ENCODE measurements at places on chromosomes 1 and 21. TPM values are rescaled to one million over a fixed set of nuclear protein-coding genes. Genes with fewer than 3 reads are reported as not detected.
A peak's percentile ranks its signal among the peaks of the same experiment; 100 is the strongest.

Gene PTPN22
- 12.2 TPM for total RNA-seq

Gene C1orf185
- total RNA-seq = not detected

Gene KCTD3
- 26.9 TPM for total RNA-seq

DNA sequence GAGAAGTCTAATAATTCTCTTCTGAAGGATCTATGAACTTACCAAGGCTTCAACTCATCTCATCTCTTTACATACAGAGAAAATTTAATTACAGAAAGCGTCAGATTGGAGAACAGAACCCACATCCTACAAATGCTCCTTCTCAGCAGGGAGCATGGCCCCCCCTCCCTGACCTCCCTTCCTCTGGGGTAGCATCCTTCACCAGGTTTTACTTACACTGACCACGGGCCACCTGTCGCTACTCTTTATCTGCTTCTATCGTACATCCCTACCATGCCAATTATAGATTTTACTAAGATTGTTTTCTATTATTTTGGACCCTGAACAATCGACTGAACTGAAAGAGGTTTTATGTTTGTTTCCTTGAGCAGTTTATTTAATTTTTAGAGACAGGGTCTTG, 25.8 kb downstream of the RIPPLY3 start:
- H3K27me3 ChIP-seq = no peaks in the 10 kb centered on the region
- no peak for DNase-seq

DNA sequence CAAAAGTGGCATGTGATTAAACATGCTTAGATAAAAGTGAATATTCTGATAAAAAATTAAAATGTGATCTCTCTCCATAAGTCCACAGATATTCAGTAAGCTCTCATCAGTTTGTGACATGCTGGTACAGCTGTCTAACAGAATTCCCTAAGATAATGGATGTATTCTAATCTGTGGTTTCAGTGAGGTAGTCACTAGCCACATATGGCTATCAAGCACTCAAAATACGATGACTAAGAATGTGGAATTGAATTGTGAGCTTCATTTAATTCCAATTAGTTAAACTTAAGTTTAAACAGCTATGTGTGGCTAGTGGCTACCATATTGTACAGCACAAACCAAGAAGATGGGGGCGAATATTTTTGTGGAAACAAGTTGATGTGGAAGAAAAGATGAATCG, 4.1 kb upstream of the REG4 start:
- H3K36me3 ChIP-seq = no peaks in the 10 kb centered on the region
- DNase-seq = no peak
- H3K27me3 ChIP-seq = no peaks in the 10 kb centered on the region
- H3K27ac ChIP-seq = no peak overlapping the region
- no peak overlapping the region for H3K4me3 ChIP-seq

GRCh38 chr1:231337043-231337471, 595 bp downstream of the EXOC8 start:
- H3K4me3 ChIP-seq = peak overlapping the region; percentile 98
- H3K4me1 ChIP-seq = peaks cover 51% of the 10 kb centered on the region
- peak overlapping the region; percentile 98 for H3K27ac ChIP-seq
- no peaks in the 10 kb centered on the region for H3K27me3 ChIP-seq
- peaks cover 3% of the 10 kb centered on the region for H3K36me3 ChIP-seq
- no peak for DNase-seq
